Stimulated activated CD8-positive, alpha-beta memory T cell treated with anti-CD3 and anti-CD28 coated beads, Interleukin-4, amount 100 ng/mL, for 4 hours (primary cell): ENCODE measurements at places on chromosomes 2 and 18.

- no peak for DNase-seq
Measured at GRCh38 chr18:25443776-25444175, 91.8 kb upstream of the ZNF521 start.

- DNase-seq = peak; percentile 22
Measured at GRCh38 chr18:26548415-26549262, at the start of gene KCTD1. Gene KCTD1, minus strand, starts transcription at chr18:26548553. Its CDS starts 17 bp downstream, at chr18:26548536.

DNA sequence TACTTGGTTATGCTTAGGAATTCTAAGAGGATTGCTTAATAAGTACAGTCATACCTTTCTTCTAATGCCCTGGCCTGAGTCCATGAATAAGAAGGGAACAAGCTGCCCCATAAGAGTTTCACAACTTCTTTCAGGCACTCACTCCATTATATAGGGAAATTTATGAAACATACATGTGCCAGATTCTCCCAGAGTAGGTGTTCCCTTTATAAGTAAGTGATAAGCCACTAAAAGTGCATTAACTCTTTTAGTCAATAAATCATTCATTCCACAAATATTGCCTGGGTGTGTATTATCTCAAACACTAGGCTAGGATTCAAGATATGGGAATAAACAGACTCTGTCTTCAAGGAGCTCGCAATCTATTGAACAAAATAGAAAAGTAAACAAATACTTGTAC, 84.5 kb upstream of the RBBP8 start:
- DNase-seq = no peak

DNA sequence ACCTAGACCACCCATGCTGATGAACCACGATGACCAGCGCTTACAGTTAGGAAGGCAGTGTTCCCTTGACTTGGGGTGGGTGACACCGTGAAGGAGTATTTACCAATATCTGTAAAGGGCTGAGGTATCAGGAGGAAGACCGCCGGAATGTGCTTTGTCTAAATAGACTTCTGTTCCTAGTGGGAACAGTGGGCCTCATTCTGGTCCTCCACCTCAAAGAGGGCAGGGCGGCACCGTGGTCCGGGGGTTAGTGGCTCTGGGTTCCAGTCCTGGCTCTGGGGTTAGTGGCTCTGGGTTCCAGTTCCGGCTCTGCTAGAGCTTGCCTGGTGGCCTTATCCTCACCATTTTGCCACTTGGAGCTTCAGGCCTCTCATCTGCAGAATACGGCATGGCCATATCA, 91.6 kb upstream of the SMAD2 start:
- no peak for DNase-seq

DNA sequence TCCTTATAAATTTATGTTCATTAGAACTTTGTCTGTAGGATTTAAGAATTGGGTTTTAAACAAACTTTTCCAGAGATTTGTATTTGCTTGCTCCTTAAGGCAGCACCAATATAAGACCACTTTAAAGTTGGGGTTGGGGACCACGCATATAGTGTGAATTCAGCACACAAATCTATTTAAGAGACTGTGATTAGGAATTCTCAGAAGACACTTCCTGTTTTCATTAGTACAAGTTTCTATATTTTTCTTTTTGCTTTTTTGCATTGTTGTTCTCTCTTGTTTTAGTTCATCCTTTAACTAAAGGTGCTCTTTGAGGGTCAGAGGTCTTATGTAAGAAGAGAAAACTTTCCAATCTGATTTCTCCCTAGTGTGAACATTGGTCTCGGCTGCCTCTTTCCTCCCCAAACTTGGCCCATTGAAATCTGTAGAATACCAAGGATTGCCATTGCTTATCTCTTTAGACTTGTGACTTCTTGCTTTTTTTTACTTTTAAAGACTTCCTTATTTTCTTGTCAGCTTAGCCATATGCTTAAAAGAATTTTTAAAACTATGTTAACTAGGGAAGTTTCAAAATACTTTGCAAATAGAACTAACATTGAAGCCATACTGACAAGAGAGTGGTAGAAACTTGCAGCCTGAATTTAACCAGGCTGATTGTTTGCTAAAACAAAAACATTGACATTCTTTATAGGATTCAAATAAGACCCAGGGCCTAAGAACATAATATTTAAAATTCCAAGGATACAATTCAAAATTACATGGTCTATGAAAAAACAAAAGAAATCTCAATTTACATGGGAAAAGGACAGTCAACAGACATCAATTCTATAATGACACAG, 264.1 kb upstream of the FN1 start:
- DNase-seq = no peak

- DNase-seq = no peak
Measured at GRCh38 chr2:235143789-235144188, 192.0 kb downstream of the SH3BP4 start.

- DNase-seq = no peak
Measured at GRCh38 chr2:127632592-127633489, 13.1 kb upstream of the GPR17 start.

GRCh38 chr2:173952267-173953046, 12.7 kb downstream of the SP3 start:
- DNase-seq = no peak

- no peak for DNase-seq
Measured at GRCh38 chr2:64562148-64562784, 38.1 kb downstream of the AFTPH start.

DNA sequence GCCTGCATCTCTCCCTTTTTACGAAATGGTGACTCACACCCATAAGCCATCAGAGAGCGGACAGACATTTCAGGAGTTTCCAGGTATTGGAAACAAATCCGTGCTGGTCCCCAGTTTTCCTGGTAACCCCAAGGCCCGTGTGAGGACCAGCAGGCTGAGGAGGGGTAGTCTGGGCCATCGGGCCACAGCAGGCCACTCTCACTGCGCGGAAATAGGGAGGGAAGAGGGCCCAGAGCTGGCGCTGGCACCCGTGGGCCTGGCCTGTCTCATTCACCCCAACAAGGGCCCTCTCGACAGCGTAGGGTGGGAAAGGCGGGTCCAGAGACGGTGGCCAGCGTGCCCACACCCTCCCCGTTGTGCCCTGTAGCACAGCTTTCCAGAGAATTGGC, 13.7 kb upstream of the FAHD2A start:
- DNase-seq = no peak

GRCh38 chr2:1685957-1686783, 58.1 kb downstream of the PXDN start:
- no peak for DNase-seq

DNA sequence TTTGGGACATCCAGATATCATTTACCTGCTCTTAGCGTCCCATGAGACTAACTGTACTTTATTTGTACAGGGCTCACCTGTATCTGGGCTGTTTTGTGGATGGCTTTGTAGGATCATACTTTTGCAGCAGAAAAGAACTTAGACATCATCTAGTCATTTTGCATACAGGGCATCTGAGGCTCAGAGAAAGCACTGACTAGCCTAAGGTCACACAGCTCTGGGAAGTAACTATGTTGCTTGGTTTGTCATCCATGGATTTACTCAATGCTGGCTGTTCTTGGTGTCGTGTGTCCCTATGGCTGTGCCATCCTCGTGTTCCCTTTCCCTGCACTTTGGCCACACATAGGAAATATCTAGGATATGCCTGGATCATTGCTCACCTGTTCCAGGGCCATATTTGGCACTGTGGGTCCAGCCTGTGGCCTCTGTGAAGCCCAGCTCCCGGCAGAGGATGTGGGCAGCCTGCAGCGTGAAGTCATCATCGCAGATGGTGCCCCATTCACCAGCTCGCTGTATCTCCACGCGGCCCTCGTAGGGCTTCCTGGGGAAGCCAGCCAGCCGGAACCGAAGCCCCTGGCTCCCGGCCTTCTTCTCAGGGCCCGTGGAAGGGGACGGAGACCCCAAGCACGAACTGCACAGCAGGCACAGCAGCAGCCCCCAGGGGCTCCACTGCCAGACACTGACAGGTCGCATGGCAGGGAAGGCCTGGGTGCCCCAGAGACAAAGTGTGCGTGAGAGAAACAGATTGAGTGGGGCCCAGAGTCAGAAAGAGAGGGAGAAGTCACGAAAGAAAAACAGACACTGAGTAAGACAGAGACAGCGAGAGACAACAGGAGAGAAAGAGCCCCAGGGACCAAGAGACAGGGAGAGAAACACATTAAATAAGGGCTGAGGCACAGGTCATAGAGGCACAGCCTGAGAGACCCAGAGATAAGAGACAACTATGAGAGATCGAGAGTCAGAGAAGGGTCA, 1.5 kb downstream of the LOXL3 start:
- DNase-seq = no peak

- DNase-seq = no peak
Measured at GRCh38 chr2:46125798-46126197, 171.4 kb upstream of the EPAS1 start.

DNA sequence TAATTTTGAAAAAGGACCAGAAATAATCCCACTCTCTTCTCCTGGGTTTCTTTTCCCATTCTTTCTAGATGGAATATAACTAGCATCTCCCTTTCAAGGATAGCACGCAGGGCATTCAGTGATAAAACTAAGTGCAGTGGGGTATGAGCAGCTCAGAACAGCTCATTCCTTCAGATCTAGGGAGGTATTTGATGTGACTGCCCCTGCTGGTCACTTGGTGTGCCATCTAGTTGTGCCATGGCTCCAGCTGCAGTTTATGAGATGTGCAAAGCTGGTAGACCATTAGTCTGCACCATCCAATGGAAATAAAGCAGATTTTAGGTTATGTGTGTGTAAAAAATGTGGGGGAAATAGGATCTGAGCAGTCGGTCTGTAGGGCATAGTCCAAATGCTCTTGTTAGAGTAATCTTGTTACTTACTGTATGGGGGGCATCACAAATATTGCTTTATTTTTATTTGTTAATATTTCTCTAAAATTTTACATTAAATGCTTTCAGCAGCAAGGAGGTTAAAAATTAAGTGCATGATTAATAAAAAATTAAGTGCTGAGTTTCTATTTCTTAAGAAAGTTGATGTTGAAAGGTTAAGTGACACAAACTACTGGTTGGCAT, 38.9 kb downstream of the CTAGE1 start:
- no peak for DNase-seq

- no peak for DNase-seq
Measured at GRCh38 chr2:218329826-218330593, 26.6 kb upstream of the CATIP start.

GRCh38 chr2:9297807-9298206, 91.2 kb downstream of the ASAP2 start:
- no peak for DNase-seq

DNA sequence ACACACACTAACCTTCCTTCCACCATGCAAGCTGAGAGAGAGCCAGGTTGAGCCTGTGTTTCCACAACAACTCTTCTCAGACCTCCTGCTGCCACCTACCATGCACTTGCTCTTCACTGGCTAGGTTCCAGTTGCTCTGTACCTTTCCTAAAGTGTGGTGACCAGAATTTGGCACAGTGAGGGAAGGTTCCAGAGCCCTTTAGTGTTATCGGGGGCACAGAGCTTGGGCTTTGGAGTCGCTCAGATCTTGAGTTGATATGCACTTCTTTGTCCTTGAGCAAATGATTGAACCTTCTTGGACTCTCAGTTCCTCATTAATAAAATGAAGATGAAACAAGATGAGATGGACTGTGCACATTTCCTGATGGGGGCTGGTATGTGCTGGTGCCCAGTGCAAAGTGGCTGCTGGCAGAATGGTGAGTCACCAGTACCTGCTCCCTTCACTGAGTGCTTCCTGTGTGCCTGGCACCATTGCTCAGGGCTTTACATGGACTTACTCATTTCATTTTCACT, 47.1 kb downstream of the NEDD4L start:
- DNase-seq = no peak
